ENCODE measurements at places on chromosomes 11 and 22.

DNA sequence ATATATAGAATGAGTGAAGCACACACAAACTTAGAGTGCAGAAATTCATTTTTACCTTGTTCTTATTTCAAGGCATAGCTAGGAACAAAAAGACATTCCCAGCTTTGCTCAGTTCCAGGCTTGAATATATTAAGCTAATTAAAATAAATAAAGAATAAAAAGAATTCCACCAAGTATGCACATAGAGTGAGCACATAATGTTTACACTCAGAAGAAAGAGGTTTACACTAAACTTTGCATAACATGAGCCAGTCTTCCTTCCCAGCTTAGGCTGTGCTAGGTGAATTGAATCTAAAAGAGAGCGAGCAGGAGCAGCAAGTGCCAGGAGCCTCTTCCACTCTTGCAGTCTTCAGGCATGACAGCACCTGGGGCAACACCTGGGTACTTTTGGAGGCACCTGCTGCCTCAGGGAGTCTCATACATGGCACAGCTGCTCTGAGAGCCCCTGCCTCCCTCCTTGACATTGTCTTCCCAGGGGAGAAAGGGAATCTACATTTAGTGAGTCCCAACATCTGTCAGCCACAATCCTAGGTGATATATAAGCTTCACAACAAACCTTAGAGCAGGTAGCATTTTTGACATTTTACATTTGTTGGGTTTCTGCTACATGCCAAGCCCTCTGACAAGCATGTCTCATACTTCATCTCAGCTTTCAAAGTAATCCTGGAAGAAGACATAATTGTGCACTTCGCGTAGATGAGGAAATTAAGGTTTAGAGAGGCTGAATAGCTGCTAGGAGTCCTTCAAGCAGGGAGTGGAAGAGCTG is 732.7 kb upstream of the TENM4 start:
- DNase-seq: no peak

GRCh38 chr11:26743622-26744021 is 21.8 kb upstream of the SLC5A12 start:
- DNase-seq: no peak

DNA sequence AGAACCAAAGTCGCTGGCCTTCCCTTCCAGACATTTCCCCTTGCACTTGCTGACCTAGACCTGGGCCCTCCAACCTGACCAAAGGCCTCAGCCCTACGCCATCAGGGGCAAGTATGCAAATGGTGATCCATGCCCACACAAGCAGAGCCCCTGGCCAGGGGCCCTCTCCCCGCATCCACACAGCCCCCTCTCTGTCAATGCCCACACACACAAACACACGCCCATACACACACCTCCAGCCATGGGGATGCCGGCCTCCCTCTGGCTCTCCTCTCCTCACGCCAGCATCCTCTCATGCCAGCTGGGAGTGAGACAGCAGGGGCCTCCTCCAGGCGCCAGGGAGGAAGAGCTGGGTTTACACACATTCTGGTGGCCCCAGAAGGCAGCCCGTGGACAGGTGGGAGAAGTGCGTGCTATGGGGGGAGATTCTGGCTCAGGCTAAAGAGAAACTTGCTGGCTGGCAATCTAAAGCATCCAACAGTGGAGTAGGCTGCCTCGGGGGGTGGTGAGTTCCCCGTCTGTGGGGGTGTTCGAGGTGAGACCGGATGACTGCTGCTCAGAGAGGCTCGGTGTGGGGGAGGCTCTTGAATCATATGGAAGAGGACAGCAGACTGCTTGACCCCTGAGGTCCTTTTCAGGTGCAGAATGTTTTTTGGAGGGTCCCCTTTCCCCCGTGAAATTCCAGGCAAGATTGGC is 4.8 kb downstream of the NRXN2 start:
- no peak for DNase-seq

DNA sequence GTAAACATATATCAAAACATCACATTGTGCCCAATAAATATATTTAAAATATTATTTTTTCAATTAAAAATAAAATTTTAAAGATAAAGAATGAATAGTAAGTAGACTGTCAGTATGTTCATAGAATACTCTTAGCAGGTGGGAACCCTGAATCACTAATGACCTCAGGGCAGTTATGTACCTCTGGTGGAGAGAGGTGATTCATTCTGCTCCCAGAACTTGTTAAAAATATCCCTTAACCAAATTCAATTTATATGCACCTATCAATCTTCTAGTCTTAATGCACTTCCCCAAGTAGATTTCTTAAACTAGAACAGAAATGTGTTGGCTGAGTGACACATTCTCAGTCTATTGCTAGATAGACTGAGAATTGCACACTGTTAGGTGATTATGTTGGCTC is 183.9 kb upstream of the SYN3 start:
- DNase-seq: no peak

- DNase-seq: no peak
Measured at GRCh38 chr11:66676282-66676919, 1.3 kb downstream of the RBM4B start.

- DNase-seq: no peak
Measured at GRCh38 chr11:31919175-31919574, 108.1 kb upstream of the PAX6 start.

GRCh38 chr11:88383447-88383846 is 45.9 kb upstream of the CTSC start:
- no peak for DNase-seq

DNA sequence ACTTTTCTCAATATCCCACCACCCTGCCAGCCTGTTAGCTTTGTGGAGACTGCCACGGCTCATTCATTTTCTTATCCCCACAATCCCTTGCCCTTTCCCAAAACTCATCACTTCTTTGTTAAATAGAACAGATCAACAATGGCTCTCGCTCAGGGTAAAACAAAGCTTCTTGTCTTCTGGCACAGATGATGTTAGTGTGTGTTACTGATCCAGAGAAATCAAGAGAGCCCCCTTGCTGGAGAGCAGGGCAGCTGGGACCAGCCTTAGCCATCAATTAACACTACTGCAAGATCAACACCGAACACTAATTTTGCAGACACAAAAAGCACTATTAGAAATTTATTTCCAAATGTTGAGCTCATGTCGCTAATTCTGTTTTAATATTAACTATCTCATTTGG is 420.9 kb downstream of the TENM4 start:
- DNase-seq: no peak

- peak; percentile 37 for DNase-seq
Measured at GRCh38 chr22:46072110-46072881, 78.0 kb upstream of the PPARA start.

GRCh38 chr11:84543367-84544159 is 1083.6 kb downstream of the DLG2 start:
- no peak for DNase-seq

Data from HAP-1 (cell line).